Stimulated activated CD8-positive, alpha-beta memory T cell treated with anti-CD3 and anti-CD28 coated beads, Interleukin-2, amount 100 ng/mL, for 1 hour (primary cell): ENCODE measurements at places on chromosomes 6 and 20.

GRCh38 chr6:73830119-73830518, 134.1 kb downstream of the CD109 start:
- no peak for DNase-seq

DNA sequence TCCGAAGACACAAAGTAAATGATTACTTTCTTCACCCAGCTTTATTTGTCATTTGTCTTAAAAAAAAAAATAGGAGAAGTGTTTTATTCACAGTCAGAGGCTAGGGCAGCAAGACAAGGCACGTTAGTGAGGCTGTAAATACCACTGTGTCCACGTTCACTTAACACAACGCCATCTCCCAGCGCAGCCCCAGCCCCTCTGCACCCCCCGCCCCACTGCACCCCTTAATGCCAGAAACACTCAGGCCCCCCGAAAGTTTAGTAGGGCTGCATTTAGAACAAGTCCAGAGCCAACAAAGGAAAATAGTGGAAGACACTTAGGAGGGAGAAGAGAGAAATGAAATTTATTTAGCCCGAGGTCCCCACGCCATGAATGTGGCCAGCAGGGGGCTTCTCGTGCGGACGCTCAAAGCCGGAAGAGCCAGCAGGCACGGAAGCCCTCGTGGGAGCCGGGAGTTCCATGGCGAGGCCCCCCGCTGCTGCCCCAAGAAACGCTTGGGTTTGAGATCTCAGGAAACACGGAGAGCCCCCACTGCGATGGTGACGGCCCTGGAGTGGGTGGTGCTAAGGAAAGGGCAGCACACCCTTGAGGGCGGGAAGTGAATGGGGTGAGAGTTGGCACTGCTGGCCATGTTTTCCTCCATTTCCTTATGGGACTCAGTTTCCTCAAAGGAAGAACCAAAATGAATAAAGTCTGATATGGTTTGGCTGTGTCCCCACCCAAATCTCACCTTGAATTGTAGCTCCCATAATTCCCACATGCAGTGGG, 50.2 kb downstream of the IYD start:
- DNase-seq, result peak; percentile 26

GRCh38 chr6:122678841-122679240, 68.6 kb downstream of the PKIB start:
- DNase-seq, result no peak

- no peak for DNase-seq
Measured at GRCh38 chr6:170231293-170232185, 59.3 kb downstream of the DLL1 start.

GRCh38 chr6:158206740-158207421, 38.7 kb downstream of the GTF2H5 start:
- DNase-seq, result no peak

- DNase-seq, result no peak
Measured at GRCh38 chr6:35220711-35221110, 7.0 kb downstream of the SCUBE3 start.

- DNase-seq, result no peak
Measured at GRCh38 chr6:79042088-79042798, 35.8 kb downstream of the PHIP start.

DNA sequence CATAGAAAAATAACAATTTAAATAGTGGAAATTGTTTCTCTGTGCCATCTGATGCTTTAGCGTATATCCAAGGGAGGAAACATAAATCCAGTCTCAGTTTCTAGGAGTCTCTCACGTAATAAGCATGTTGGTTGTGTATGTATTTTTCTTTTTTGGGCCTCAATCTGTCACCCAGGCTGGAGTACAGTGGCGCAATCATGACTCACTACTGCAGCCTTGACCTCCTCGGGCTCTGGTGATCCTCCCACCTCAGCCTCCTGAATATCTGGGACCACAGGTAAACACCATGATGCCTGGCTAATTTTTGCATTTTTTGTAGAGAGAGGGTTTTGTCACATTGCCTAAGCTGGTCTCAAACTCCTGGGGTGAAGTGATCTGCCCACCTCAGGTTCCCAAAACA, 78.6 kb upstream of the PLN start:
- no peak for DNase-seq

GRCh38 chr20:6122111-6122872, 538 bp downstream of the FERMT1 start:
- no peak for DNase-seq

GRCh38 chr20:10910535-10911178, 236.9 kb upstream of the JAG1 start:
- no peak for DNase-seq

- peak; percentile 70 for DNase-seq
Measured at GRCh38 chr6:35302604-35303241, 5.1 kb downstream of the DEF6 start.

DNA sequence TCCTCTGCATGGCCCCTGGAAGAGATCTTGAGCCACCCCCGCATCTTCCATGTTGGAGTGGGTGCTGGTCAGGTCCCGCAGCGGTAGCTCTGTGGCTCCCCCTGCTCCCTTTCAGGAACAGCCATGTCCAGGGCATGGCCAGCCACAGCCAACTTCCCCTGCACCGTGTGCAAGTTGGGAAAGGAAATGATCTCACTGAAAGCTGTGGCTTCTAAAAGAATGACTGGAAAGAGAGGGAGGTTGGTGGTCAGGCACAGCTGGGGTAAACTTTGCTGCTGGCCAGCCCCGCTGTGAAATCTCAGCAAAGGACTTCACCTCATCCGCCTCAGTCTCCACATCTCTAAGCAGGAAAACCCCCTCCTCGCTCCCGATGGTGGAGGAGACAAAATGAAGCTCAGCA, 153.6 kb upstream of the CST7 start:
- DNase-seq, result no peak

- no peak for DNase-seq
Measured at GRCh38 chr6:3214898-3215297, 12.6 kb downstream of the TUBB2B start.

DNA sequence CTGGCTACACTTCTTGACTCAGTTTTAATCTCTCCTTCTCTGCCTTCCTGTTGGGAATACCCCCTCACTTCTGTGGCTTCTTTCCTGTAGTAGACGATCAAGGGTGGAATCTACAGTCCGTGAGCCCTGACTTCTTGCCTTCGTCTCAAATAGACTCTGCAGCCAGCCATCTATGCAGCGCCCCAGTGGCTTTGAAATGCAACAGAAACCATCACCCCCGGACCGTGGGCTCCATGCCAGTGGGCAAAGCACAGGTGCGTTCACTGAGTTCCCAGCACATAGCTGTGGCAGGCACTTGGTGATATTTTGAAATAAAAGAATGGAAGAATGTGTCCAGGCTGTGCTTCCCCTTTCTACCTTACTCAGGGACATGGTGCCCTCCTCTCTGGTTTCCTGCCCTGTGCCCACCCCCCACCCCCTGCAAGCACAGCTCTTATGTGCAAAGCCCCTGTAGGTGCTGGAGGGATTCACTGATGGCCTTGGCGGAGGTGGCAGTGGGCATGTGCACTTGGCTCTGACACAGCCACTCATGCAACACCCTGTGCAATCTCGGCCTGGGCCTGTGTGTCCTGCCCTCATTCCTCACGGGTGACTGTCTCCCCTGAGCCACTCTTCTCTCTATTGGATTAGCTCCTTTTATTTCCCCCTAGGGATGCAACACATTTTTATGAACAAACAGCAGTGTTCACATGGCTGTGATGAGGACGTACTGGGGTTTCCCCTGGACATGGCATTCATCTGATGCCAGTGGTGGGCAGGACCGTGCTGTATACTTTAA, 5.5 kb upstream of the CDSN start:
- DNase-seq, result no peak

- no peak for DNase-seq
Measured at GRCh38 chr6:46419576-46420002, 71.7 kb downstream of the RCAN2 start.

DNA sequence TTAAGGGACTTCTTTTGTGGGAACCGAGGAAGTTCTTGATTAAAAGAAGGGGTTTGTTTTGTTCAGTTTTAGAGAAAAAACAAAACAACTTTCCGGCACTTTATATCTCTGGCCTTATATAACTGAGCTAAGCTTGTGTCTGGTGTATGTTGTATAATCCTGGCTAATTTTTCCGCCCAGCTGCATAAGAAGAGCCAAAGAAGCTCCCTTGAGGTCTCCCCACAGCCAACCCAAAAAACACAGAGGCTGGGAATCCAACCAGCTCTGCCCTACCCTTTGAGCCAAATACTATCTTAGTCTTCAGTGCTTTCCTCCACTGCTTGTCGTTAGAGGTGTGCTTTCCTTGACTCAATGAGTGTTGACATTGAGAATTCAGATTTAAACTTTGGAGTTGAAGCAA, 45.5 kb upstream of the RNF146 start:
- DNase-seq, result no peak

DNA sequence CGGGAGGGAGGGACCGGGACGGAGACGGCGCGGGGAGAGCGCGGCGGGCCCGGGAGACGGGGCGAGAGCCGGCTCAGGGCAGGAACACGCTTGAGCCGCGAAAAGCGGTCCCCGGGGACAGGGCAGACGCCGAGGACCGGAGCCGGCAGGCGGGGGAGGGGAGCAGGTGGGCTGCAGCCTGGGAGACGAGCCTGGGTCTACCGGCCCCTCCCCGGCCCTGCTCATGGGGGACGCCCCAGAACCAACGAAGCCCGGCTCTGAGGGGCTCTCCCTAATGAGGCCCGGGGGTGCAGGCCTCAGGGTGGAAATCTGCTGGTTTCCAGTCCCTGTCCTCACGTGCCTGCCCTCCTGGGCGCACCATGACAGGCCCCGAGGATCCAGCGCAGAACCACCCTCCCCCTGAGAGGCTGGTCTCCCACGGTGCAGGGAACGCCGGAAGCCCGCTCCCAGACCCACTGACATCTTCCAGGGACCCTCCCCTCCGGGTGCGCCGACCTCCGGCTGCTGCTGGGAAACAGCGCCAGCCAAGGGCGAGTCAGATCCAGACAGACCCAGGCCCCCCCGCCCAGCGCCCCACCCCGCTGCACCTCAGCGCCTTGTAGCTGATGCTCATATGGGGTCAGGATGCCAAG, 571 bp upstream of the EEF1A2 start:
- DNase-seq, result no peak

GRCh38 chr6:111589366-111589765, 16.3 kb downstream of the TRAF3IP2 start:
- no peak for DNase-seq

DNA sequence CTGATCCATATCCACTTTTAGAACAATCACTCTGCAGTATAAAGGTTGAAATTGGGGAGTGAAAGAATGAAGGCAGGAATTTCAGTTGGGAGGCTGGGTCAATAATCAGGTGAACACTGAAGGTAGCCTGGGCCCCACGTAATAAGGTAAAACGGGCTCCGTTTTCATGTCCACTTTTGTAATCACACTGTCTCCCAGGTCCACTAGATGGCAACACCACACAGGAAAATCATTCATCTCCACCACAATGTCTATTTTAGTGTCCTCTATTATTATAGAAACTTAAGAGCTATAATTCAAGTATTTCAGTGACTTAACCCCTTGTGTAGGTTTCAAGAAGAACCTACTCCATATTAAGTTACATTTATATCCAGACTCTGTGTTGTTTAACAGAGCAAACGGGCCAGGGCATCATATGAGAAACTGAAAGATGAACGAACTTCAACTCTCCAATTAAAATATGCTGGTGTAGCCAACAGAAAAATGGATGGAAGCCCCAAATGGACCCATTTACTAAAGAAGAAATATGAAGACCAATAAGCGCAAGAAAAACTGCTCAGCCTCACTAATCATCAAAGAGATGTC, 45.9 kb upstream of the MC3R start:
- DNase-seq, result no peak

DNA sequence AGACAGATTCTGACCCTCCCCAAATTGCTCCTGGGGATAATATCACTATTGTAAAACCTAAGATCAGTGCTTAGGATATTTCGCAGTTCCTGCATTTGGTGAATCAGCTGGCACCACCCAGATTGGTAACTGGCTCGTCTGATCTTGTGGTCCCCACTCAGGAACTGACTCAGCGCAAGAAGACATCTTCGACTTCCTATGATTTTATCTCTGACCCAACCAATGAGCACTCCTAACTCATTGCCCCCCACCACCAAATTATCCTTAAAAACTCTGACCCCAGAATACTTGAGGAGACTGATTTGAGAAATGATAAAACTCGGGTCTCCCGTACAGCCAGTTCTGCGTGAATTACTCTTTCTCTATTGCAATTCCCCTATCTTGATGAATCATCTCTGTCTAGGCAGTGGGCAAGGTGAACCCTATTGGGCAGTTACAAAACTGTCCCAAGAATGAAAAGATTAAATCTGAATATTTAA, 55.7 kb upstream of the PRND start:
- DNase-seq, result peak; percentile 26

DNA sequence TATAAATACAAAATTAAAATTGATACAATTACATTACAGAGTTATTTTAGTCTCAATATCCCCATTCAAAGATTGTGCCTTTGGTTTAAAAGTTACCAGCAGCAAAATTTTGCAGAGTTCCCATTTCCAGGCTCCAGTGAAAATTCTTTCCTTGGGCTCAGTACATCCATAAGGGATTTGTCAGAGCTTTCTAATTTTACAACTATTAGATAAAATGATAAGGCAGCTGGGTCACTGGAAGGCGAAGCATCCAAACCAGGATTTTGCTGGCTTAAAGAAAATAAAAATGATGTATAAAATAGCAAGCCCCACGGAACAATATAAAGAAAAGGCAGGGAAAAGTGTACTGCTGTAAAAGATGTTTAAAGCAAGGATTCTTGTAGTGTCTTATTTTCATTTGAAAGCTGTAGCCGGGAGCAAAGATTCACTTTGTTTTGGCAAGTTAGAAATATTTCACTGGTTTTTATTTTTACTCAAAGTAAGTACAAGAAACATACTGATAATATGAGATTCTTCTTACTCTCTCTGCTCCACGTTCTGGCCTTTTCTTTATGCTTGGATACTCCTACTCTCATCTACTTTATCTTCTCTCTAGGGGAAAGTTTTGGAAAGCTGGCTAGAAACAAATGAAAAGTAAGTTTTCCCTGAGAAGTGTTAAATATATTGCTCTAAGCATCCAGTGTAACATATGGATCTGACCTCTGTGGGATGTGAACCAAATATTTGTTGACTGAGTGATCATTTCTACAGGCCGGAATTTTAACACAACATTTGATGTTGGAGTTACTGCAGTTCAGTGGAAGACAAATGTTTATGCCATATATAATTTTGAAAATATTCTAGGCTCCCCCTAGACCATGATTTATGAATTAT, 488.4 kb downstream of the PHF3 start:
- no peak for DNase-seq

- no peak for DNase-seq
Measured at GRCh38 chr6:56040223-56040622, 164.8 kb upstream of the BMP5 start.

DNA sequence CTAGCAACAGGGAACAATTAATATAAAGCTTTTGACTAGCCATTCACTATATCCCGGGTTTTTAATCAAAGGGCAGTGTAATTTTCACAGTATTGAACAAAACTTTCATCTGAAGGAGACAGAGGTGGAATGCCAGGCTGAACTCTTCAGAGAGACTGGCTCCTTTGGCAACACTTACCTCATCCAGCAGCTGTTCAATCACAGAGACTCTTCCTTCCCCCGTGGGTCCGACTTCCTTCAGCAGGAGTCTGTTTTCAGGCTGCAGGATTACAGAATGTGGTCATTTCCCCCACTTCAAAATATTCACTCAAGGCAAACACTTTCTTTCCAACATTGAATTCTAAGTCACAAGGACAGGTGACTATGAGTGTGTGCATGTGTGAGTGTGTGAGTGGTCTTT, 76.6 kb downstream of the DZANK1 start:
- DNase-seq, result no peak
